ENCODE measurements at places on chromosomes 16 and 17.

DNA sequence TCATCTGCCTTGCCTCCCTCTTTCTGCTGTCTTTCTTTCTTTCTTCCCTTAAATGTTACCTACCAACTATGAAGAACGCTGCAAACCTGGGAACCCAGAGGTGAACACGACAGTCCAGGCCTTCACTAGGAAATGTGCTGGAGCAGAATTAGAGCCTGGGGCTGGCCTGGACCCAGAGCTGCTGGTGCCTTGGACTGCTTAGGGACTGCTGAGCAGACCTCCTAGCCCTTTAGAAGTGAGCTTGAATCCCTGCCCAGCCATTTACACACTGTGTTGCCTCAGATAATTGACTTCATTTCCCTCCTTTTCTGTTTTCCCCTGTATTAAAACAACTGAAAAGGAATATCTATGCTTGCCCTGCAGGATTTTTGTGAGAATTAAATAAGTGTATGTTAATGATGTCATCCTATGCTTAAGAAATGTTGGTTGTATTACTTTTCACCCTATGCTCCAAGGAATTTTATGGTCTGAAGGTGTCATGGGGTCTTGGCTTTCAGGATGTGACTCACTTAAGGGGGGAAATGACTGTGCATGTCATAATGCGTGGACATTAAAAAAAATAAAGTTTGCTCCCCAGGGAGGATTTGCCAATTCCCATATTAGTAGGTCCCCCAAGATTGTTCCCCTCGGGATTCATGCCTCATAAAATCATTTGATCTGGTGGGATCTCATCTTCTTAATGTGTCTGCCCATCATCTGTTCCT is 11.5 kb downstream of the CDH13 start:
- DNase-seq = no peak

- DNase-seq = no peak
Measured at GRCh38 chr16:85498607-85499006, 114.5 kb upstream of the GSE1 start.

GRCh38 chr16:8848231-8848938 is 20.4 kb downstream of the CARHSP1 start:
- no peak for DNase-seq

GRCh38 chr16:85027958-85028684 is 526 bp downstream of the KIAA0513 start:
- no peak for DNase-seq

DNA sequence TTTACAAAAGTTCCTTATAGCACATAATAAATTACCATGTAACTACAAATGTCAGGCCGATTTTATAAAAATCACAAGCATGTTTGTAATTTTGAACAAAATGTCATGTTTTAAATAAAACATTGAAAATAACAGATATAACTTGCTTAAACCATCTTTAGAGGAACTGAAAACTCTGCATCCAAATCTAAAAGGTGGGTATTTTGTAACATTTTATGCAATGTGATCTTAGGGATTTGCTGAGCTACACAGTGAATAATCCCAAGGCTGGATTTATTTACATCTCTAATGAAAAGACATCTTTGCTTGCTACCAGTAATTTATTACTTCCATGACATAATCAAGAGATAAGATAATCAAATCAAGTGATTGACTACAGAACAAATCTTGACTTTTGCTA is 47.5 kb downstream of the N4BP1 start:
- DNase-seq = no peak

- no peak for DNase-seq
Measured at GRCh38 chr16:4624827-4625559, 367 bp downstream of the MGRN1 start.

- no peak for DNase-seq
Measured at GRCh38 chr17:2444382-2444781, 43.5 kb upstream of the MNT start.

DNA sequence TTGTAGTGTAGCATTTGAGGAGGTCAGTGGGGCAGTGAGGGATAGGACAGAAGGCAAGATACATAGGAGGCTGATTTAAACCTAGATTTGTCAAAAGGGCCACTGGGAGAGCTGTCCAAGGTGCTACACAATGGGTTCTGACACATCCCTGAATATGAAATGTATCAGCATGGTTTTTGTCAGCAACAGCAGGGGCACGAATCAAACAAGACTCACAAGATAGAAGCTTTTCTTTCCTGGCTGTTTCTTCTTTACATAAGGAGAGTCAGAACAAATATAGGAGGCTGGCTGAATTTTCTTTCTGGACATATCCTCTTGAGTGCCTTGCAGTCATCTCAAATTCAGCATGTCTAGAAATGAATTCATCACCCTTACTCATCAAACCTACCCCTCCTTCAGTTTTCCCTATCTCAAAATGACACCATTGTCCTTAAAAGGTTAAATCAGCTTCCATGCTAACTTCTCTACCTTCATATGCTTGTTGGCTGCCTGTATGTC is 130.5 kb downstream of the NPIPB5 start:
- no peak for DNase-seq

GRCh38 chr17:57997085-57997809 is 9.2 kb upstream of the VEZF1 start:
- DNase-seq = no peak

DNA sequence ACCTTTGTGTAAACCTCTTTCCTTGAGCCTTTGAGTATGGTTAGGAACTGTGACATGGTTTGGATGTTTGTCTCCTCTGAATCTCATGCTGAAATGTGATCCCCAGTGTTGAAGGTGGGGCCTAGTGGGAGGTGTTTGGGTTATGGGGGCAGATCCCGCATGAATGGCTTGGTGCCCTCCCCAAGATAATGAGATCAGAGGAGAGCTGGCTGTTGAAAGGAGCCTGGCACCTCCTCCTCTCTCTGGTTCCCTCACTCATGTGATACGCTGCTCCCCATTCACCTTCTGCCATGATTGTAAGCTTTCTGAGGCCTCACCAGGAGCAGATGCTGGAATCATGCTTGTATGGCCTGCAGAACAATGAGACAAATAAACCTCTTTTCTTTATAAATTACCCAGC is 1110.2 kb downstream of the CDH11 start:
- no peak for DNase-seq

- peak; percentile 51 for DNase-seq
Measured at GRCh38 chr16:709566-710499, 4.2 kb upstream of the FBXL16 start.

GRCh38 chr17:79732804-79733691 is 2.3 kb downstream of the ENPP7 start:
- no peak for DNase-seq

DNA sequence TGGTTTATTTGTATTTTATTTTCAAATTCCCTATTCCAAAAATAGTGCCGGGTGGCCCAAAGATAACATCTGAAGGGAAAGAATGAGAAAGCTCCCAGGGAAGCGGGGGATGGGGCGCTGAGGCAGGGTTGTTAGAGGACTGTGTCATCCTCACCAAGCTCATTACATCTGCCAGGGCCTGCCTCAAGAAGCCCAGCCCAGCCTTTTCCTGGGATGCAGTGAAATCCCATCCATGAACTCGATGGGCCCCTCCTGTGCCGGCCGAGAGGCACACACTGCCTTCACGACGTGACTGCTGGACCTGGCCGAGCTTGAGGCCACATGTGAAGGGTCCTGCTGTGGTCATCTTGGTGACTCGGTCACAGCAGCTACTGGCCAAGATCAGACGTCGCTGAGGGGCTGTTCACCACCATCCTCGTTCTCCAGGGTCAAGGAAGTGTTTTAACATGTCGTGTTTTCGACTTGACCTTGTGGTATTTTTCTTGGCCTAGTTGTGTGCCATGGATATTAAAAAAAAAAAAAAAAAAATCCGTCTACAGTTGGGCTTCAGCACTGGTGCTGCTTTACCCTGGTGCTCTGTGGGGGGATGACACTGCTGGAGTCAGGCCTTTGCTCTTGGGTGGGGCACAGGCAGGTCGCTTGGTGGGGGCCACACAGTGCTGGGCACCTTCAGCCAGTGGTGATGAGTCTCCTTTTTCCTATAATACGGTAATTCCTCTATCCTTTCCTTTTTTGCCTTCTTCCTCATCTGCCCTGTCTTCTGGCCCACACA is 4.9 kb downstream of the TIMM22 start:
- DNase-seq = no peak

DNA sequence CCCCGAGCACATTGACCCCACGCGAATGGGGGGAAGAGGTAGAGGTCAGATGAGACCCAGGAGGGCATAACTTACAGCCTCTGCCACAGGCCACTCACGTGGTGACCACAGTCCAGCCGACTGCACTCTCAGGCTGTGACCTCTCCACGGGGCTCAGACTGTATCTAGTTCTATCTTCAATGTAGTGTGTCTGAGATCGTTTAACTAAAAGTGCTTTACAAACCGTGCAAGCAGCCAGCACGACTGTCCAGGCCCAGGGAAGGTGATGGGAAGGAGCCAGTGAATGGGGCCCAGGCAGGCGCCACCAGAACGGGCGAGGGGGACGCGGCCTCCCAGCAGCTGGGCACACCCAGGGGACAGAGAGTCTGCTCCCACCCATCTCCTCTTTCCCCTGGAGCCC is 108.6 kb downstream of the ANKRD11 start:
- no peak for DNase-seq

DNA sequence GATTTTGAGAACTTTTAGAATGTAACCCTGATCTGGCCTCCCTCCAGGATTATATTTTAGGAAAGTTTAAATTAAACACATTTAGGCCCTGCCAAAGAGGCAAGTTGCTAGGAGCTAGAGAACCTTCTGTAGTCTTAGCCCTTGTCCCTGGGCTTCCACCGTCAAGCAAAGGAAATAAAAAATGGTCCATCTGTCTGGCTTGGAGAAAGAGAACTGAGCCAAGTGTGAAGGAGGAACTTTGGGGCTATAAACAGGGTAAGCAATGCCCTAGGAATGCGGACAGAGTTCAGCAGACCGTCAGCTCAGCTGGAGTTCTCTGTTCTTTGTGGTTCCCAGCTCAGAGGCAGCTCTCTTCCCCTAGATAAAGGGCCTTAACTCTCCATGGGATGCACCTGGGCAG is 29.6 kb downstream of the RCVRN start:
- no peak for DNase-seq

GRCh38 chr17:47802341-47803022 is 19.1 kb downstream of the OSBPL7 start:
- peak; percentile 51 for DNase-seq

DNA sequence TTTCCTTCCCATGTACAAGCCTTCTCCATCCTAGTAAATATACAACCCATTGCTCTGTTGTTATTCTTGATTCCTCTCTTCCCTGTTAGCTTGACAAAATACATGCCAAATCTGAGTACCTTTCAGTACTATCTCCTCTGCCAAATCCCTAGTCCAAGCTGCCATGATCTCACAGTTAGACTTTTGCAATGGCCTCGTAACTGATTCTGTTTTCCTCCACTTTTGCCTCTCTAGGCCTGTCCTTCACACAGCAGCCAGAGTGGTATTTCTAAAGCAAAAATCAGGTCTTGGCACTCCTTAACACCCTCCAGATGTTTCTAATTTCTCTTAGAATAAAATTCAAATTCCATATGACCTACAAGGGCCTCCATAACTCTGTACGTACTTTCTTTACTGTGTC is 153.0 kb upstream of the RBL2 start:
- no peak for DNase-seq

DNA sequence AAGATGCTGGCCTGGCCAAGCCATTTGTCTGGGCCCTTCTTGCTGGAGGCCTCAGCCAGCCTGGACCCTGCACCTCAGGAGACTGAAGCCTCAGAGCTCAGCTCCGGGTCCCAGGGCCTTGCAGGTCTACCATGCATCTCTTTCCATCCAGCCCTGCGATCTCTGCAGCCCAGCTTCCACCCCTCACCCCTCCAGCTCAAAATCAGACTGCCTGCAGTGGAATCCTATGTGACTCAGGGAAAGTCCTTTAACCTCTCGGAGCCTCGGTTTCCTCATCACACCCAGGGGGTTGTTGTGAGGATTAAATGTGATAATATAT is 2.9 kb upstream of the B9D1 start:
- no peak for DNase-seq

- DNase-seq = peak; percentile 29
Measured at GRCh38 chr17:2177235-2177811, 122.4 kb downstream of the HIC1 start.

DNA sequence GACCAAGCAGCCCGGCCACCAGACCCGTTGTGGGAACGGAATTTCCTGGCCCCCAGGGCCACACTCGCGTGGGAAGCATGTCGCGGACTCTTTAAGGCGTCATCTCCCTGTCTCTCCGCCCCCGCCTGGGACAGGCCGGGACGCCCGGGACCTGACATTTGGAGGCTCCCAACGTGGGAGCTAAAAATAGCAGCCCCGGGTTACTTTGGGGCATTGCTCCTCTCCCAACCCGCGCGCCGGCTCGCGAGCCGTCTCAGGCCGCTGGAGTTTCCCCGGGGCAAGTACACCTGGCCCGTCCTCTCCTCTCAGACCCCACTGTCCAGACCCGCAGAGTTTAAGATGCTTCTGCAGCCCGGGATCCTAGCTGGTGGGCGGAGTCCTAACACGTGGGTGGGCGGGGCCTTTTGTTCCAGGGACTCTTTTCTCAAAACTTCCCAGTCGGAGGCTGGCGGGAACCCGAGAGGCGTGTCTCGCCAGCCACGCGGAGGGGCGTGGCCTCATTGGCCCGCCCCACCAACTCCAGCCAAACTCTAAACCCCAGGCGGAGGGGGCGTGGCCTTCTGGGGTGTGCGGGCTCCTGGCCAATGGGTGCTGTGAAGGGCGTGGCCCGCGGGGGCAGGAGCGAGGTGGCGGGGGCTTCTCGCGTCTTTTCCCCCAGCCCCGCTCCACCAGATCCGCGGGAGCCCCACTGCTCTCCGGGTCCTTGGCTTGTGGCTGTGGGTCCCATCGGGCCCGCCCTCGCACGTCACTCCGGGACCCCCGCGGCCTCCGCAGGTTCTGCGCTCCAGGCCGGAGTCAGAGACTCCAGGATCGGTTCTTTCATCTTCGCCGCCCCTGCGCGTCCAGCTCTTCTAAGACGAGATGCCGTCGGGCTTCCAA is at the start of gene SLC2A4:
Gene SLC2A4 (plus strand): TSS at position 645 of the 879 bp plus-strand sequence. CDS start 217 bp downstream, at position 862.
- peak; percentile 66 for DNase-seq

GRCh38 chr16:2023092-2024031 is 3.3 kb upstream of the NHERF2 start:
- peak; percentile 74 for DNase-seq

DNA sequence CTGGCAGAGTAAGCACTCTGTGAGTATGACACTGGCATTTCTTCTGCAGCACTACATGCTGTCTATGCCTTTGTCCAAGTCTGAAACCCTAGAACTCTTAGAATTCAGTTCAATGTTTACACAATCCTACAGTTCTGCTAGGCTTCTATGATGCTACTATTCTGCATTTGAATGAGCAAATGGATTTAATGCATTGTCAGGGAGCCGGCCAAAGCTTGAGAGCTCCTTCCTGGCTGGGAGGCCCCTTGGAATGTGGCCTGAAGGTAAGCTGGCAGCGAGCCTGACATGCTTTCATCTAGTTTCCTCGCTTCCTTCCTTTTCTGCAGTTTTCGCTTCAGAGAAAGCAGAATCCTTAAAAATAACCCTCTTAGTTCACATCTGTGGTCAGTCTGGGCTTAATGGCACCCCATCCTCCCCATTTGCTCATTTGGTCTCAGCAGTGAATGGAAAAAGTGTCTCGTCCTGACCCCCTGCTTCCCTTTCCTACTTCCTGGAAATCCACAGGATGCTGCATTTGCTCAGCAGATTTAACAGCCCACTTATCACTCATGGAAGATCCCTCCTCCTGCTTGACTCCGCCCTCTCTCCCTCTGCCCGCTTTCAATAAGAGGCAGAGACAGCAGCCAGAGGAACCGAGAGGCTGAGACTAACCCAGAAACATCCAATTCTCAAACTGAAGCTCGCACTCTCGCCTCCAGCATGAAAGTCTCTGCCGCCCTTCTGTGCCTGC is at the start of gene CCL2:
Gene CCL2 (plus strand): TSS at position 635 of the 730 bp plus-strand sequence. CDS start 65 bp downstream, at position 700.
- peak; percentile 44 for DNase-seq

GRCh38 chr17:64278614-64279013 is 15.6 kb upstream of the TEX2 start:
- no peak for DNase-seq
